Activated CD4-positive, alpha-beta T cell treated with anti-CD3 and anti-CD28 coated beads for 48 hours (primary cell): ENCODE measurements at places on chromosomes 16 and 17.

- DNase-seq: no peak
Observed at GRCh38 chr17:19344311-19345066, 18.0 kb downstream of the B9D1 start.

DNA sequence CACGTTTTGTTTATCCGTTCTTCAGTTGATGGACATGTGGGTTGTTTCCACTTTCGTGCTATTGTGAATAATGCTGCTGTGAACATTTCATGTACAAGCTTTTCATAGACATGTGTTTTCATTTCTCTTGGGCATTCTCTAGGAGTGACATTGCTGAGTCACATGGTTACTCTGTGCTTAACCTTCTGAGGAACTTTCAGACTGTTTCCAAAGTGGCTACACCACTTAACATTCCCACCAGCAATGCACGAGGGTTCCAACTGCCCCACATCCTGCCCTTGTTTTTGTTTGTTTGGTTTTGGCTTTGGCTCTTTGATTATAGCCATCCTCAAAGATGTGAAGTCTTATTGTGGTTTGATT is 14.2 kb upstream of the PEMT start:
- DNase-seq: no peak

GRCh38 chr16:2194852-2195321 is 1.5 kb downstream of the CASKIN1 start:
- peak; percentile 60 for DNase-seq

- no peak for DNase-seq
Observed at GRCh38 chr17:49901460-49902331, 53.8 kb upstream of the TAC4 start.

- peak; percentile 32 for DNase-seq
Observed at GRCh38 chr16:24499193-24499814, 40.1 kb upstream of the RBBP6 start.

DNA sequence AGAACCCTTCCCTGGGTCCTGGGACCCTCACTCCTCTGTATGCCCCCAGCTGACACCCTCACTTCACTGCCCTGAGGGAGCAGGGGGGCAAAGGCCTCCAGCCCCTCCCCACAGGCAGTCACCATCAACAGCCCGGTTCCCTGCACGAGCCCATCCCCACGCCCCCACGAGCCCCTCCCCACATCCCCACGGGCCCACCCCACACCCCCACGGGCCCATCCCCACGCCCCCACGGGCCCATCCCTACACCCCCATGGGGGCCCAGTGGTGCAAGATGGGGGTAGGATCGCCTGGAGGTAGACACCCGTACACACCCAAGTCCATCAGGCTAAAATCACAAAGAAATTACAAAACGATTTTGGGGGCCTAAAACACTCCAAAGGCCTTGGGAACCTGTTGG is 42.3 kb downstream of the LMF1 start:
- DNase-seq: no peak

GRCh38 chr16:17251496-17251895 is 219.3 kb downstream of the XYLT1 start:
- DNase-seq: no peak

GRCh38 chr17:38867179-38867967 is 2.5 kb upstream of the LASP1 start:
- DNase-seq: peak; percentile 86

- DNase-seq: no peak
Observed at GRCh38 chr16:58563775-58564174, 48.5 kb downstream of the SETD6 start.

- no peak for DNase-seq
Observed at GRCh38 chr17:40922239-40922638, 15.2 kb downstream of the KRT23 start.

DNA sequence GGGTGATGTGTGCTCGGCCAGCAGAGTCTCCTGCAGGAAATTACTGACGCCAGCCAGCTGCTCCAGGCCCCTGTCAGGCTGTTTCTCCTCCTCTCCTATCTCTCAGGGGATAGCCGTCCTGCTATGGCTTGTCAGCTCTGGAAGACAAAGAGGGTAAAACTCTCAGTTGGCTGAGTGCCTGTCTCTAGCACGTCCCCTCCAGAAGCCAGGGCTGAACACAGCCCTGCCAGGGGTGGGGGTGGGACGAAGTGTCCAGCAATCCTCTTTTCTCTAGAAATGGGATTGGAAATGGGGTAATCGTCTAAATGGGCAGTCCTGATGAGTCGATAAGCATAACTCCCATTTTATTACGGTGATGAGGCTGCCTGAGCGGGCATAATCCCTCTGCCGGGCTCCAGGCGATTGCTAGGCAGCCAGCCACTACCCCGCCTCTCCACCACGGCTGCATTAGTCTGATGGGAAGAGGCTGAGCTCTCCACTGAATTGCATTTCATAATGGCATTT is 89.1 kb upstream of the GNAO1 start:
- no peak for DNase-seq

- no peak for DNase-seq
Observed at GRCh38 chr17:65455154-65455971, 106.1 kb downstream of the AXIN2 start.

DNA sequence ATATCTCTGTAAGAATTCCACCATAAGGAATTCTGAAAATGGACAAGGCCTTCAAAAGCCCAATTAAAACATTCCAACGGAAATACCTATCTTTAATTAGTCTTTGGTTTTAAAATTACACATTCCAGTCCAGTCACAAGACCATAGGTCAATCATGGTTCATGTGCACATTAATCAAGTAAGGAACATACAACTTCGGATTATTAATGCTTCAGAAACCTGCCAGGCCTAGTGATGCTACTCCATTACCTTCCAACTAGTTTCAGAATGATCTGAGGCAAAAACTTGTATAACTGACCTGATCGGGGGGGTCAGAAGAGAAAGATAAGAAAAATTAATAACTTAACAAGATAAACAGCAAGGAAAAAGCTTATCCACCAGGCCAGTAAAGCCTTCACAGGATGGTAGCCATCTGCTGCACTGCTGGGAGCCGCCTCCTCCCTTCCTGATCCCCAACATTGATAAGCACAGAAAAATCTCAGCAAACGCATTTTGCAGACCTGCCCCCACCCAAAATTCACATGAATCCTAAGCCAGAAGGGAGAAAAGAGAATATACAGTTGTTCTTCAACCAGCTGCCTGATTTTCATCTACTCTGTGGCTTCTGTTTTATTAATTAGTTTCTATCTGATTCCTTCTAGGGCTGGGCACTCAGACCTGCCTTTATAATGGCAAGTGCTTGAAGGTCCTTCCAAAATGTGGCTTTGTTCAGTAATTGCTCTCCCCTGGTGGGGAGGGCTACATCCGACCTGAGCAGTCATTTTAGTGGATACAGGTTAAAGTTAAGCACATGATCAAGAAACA is 6.0 kb downstream of the SDR42E1 start:
- no peak for DNase-seq

- DNase-seq: no peak
Observed at GRCh38 chr16:87178177-87178863, 138.9 kb downstream of the C16orf95 start.

- no peak for DNase-seq
Observed at GRCh38 chr16:28145796-28146195, 66.0 kb downstream of the XPO6 start.

GRCh38 chr16:28837672-28838557 is 8.2 kb downstream of the TUFM start:
- DNase-seq: no peak

DNA sequence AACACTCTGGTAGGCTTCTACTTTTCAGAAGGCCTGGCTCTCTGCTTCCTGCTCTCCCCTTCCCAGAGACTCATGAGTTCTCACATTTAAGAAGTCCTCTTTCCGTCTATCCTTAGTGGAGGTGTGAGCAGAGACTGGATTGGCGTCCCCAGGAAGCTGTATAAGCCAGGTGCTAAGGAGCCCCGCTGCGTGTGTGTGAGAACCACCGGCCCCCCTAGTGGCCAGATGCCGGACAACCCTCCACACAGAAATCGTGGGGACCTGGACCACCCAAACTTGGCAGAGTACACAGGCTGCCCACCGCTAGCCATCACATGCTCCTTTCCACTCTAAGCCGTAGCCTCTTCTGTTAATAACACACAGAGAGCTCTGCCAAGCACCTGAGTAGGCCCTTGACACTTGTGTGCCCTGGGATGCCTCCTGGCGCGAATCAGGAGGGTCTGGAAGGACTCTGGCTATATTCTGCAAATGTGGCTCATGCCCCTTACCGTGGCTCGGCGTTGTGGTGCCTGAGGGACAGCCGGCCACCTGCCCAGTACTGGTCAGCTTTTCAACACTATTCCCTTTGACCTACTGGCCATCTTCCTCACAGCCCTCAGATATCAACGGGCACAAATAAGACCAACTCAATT is 13.9 kb downstream of the CYB5D2 start:
- no peak for DNase-seq

- no peak for DNase-seq
Observed at GRCh38 chr17:19546289-19547065, 12.8 kb downstream of the SLC47A1 start.

DNA sequence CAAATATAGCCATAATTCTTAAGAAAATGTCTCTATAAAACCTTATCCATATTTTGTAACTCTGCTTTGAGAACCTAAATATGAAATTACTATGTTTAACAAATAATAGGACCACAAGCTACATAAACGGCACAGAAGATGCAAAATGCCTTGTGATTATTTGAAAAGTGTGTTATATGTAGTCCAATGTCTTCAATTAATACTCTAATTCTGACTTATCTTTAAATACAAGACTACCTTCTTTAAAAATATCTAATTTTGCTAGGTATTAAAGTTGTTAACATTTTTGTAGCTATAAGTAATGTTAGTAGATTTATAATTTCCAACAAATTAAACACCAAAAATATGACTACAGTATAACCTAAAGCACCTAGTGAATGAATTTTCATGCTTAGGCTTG is 17.0 kb downstream of the PSMD12 start:
- no peak for DNase-seq

- peak; percentile 90 for DNase-seq
Observed at GRCh38 chr17:64505340-64506200, 519 bp downstream of the DDX5 start.

DNA sequence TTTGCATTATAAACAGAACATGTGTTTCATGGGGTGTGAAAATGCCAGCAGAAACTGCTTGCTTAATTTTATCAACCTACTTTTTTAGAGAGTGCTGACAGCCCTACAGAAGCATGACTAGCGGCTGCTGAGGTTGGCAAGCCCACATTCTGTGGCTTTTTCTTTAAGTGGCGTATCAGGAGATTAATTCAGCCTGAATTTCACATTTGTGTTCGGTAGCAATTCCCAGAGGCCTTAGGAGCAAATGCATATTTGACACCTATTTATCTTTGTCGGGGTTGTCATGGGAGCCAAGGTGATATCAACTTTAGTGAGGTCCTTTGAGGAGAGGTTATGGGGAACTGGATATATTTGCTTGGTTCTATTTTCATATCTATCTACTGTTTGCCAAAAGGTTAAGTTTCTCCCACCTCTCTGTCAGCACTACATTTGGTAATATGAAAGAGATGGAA is 140.9 kb downstream of the KCNJ2 start:
- DNase-seq: no peak

- DNase-seq: no peak
Observed at GRCh38 chr16:85363881-85364280, 249.2 kb upstream of the GSE1 start.

- DNase-seq: no peak
Observed at GRCh38 chr17:227078-227945, 45.9 kb upstream of the DOC2B start.

DNA sequence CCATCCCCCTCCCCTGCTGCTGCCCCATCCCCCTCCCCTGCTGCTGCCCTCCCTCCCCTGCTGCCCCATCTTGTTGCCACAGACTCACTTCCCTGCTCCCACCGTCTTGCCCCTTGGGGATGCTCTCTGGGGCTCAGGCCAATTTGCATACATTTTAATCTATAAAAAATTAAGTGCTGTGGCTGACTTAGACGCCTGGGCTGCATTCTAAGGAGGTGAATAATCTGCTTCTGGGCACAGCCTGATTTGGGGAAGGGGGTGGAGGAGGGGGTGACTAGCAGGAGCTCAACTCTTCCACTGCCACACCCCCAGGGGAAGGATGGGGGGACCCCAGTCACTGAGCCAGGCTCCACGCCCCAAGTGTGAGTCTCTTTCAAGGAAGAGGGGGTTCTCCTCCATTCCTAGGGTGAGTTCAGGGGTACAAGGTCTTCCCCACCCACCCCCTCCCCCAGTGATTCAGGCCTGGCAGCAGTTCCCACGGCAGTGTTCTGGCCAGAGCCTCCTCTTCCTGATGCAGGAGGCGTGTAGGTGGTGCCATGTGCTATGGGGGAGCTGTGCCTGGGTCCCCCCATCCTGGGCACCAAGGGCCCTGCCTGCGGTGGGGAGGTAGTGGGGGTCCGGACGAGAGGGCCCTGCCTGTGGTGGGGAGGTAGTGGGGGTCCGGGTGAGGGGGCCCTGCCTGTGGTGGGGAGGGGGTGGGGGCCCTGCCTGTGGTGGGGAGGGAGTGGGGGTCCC is 5.0 kb downstream of the DPH1 start:
- no peak for DNase-seq

- DNase-seq: peak; percentile 88
Observed at GRCh38 chr17:1629504-1630310, 1.1 kb upstream of the SLC43A2 start.

- DNase-seq: no peak
Observed at GRCh38 chr17:12605222-12605621, 60.5 kb upstream of the MYOCD start.

DNA sequence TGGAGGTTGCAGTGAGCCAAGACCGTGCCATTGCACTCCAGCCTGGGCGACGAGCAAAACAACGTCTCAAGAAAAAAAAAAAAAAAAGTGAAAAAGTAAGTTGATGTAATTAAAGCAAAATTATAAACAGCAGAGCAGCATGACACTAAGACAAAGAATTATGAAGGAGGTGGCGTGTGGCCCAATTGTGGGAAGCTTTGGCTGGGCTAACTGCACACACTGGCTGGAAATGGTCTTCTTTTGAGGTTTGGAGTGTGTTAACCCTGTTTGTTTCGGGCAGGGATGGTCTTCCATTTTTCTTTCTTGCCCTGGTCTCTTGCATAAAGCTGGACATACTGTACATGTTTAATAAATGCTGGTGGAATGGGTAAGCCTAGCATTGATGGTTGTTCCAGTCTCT is 54.8 kb downstream of the RAP1GAP2 start:
- DNase-seq: no peak

- no peak for DNase-seq
Observed at GRCh38 chr16:27780468-27781194, 230.7 kb downstream of the KATNIP start.

DNA sequence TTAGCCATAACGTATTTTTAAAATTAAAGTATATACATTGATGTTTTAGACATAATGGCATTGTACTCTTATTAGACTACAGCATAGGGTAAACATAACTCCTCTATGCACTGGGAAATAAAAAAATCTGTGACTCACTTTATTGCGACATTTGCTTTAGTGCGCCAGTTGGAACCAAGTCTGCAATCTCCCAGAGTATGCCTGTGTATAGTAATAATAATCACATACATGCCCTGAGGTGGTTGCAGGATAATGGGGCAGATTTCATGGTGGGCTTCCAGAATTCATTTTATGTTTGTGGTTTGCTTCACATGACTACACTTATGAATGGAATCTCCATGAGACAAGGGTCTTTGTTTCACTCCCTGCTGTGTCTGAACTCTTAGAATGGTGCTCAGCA is 66.9 kb upstream of the N4BP1 start:
- DNase-seq: no peak

DNA sequence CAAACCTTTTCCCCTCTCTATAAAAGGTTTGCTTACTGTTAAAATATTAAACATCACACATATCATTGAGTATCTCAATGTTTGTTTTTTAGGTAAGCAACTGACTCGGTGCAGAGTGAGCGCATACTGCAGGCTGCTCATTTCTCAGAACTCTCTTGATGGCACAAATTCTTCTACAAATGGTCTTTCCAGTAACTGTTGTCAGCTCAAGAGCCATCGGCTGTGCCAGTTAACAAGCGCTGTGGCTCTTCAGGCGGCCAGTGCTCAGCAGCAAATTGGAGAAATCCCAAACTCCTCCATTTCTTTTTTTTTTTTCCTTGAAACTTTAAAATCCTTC is 8.6 kb downstream of the ABCA3 start:
- no peak for DNase-seq
